ENCODE measurements at places on chromosomes 3 and 15. TPM values are rescaled to one million over a fixed set of nuclear protein-coding genes. Genes with fewer than 3 reads are reported as not detected.
A peak's percentile ranks its signal among the peaks of the same experiment; 100 is the strongest.

The TMCO5A gene
- not detected for total RNA-seq

The ABHD2 gene
- total RNA-seq: 66.7 TPM

The PLSCR2 gene
- total RNA-seq: not detected

The LSAMP gene
- total RNA-seq: not detected

The C3orf20 gene
- total RNA-seq: 0.26 TPM

The ALDH1A2 gene
- not detected for total RNA-seq

The CCR9 gene
- total RNA-seq: not detected

DNA sequence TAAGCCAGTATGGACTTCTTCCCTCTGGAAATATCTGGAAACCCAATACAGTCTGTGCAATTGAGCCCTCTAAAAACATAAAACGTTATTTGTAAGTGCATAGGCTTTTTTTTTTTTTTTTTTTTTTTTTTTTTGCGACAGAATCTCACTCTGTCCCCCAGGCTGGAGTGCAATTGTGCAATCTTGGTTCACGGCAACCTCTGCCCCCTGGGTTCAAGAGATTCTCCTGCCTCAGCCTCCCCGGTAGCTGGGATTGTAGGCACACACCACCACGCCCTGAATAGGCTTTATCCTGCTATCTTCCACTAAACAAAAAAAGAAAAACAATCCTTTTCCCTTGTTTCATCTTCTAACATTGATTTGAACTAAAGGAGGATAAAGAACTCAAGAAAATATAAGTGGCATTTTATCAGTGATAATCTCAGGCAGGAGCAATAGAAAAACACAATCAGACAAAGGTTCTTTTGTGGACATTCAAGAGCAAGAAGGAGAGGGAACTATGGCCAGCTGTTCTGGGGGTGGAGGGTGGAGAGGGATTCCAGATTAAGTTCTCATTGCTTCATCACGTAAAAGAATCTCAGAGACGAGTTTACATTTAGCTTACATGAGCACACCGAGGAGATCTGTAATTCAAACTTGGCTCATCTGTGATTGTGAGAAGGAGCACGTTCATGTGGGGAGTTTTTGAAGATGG, 68.6 kb downstream of the ITGB5 start:
- DNase-seq: no peak

DNA sequence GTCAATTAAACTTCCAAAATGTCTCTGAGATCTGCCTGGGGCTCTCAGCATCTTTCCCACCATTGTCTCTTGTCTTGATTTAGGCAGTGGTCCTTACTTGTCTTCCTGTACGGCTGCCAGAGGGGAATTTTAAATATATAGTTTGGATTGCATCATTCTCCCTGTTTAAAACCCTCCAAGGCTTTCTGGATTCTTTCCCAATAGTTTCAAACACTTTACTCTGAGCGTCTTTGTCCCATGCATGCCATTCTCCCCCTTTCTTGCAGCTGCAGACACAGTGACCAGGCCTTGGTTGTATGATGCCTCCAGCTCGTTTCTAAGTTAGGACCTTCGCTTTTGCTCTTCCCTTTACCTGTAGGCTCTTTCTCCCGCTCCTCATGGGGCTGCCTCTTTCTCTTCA, 323.3 kb upstream of the CTNNB1 start:
- no peak for DNase-seq

- no peak for DNase-seq
These were observed 66.3 kb downstream of the GTPBP8 start for GRCh38 chr3:113057117-113057516.

GRCh38 chr3:179260949-179261765, 10.2 kb upstream of the KCNMB3 start:
- peak; percentile 66 for DNase-seq

DNA sequence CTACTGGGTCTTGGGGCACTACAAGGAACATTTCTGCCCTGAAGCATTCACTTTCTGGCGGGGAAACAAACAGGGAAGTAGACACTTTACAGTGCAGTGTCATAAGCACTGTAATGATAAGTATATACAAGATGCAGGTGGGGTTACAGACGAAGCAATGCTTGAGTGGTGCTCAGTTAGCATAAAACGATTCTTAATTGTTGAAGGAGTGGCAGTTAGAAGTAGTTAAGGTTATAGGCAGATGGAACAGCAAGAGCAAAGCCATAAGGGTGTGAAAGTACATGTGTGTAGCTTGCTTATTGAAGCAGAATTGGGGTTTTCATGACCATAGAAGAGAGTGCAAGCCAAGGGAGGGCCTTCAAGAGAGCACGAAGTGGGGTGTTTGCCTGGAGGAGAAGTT, 46.2 kb downstream of the SLC25A26 start:
- no peak for DNase-seq

DNA sequence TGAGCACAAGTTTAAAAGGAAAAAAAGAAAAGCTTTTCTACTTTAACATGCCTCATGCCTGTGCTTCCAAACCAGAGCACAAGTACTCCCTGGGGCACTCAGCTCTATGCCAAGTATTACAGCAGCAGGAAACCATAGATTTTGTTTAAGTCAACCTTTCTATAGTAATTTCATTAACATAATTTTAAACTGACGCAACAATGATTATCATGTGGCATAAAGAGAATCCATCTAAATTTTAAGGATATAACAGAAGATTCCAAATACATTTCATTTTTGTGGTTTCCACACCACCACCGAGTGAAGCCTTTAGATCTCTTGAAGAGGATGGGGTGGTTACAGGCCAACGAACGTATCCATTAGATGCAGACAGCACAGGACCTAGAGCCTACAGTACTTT, 112.1 kb downstream of the TNIK start:
- no peak for DNase-seq

- no peak for DNase-seq
These were observed 77.3 kb upstream of the NR2F2 start for GRCh38 chr15:96253006-96253747.

DNA sequence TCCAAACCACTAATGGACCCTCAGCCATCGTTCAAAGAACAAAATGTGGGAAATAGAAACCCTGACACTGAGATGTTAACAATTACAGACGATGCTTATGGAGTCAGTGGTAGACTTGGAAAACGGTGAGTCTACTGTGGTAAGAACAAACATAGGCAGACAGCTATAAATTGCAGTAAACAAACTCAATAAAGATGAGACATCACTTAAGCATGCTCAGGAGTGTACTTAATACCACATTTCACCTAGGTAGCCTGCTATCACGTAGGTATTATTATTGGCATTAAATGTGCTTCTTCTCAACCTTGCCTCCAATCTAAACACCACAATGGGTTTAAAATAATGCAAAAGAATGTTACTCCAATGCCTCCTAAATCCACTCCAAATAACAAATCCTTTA, 2.5 kb downstream of the OSBPL10 start:
- no peak for DNase-seq

DNA sequence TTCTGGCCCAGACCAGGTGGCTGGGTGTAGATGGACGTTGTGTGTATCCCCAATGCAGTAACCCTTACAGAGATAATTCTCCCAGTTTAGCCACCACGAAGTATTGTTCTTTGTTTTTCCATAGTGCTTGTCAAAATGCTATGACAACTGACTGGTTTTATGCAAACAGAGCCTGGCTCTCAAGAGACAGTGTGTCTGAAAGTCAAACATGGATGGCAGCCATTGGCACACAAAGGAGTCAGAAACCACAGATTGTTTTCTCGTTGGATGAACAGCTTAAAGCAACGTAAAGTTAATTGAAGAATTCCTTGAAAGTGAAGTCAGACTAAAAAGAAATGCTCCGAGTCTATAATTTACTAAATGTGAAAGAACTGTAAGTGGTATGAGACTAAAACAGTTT, 91.2 kb downstream of the FILIP1L start:
- no peak for DNase-seq

- no peak for DNase-seq
These were observed 20.2 kb upstream of the TMEM41A start for GRCh38 chr3:185519021-185519420.

GRCh38 chr3:8887435-8888300, 75.6 kb downstream of the RAD18 start:
- DNase-seq: no peak

GRCh38 chr3:128242818-128243601, 89.7 kb downstream of the EEFSEC start:
- DNase-seq: no peak

- DNase-seq: no peak
These were observed 2.7 kb upstream of the AMOTL2 start for GRCh38 chr3:134376786-134377426.

DNA sequence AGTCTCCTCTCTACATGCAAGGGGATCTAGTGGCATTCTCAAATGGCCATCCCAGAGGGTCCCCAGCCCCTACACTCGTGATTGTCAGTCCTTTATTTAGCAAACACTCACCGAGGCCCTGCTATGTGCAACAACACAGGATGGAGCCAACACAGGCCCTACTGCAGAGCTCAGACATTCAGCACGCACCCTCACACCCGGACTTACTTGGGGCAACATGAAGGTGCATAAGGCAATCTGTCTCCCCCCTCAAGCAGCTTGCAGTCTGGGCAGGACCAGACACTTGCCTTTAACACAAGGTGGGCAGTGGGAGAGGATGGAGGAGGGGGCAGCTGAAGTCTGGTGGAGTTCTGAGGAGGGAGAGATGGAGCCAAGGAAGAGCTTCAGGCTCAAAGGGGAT, 258.4 kb downstream of the XXYLT1 start:
- DNase-seq: no peak

GRCh38 chr15:82832601-82833361, 23.4 kb downstream of the WHAMM start:
- peak; percentile 17 for DNase-seq

GRCh38 chr3:194740859-194741491, 55.3 kb downstream of the FAM43A start:
- no peak for DNase-seq

- no peak for DNase-seq
These were observed 21.8 kb downstream of the TRIM42 start for GRCh38 chr3:140699516-140700231.

DNA sequence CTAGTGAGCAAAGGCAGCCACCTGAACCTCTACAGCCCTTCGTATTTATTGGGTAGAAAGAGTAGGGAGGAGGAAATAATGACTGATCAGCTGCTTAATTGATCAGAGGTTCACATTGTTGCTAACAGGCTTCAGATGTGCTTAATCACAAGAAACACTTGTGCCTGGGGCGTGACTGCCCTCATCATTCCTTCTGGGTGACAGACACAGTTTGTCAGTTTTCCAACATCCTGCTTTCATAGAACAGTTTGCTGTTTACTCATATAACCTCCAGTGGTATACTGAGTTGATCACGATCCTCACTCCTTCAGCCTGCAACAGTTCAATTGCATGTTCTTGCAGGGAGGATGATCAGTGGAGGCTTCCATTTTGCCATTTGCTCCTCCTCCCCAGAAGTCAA, 13.6 kb upstream of the CASR start:
- no peak for DNase-seq

GRCh38 chr3:153357436-153357835, 195.4 kb downstream of the RAP2B start:
- DNase-seq: no peak

Data from activated T-helper 1 cell treated with anti-CD3 and anti-CD28 coated beads, Interleukin-12 subunit alpha, Interleukin-12 subunit beta, Interleukin-2, Interleukin-4 antibody, amounts not matched to agents 30 ng/mL and 10 ng/mL and 1 ng/mL, durations not matched to agents 14 hours and 24 hours and 36 hours (primary cell).